RWPE2 (cell line): ENCODE measurements at places on chromosomes 1 and 21.

DNA sequence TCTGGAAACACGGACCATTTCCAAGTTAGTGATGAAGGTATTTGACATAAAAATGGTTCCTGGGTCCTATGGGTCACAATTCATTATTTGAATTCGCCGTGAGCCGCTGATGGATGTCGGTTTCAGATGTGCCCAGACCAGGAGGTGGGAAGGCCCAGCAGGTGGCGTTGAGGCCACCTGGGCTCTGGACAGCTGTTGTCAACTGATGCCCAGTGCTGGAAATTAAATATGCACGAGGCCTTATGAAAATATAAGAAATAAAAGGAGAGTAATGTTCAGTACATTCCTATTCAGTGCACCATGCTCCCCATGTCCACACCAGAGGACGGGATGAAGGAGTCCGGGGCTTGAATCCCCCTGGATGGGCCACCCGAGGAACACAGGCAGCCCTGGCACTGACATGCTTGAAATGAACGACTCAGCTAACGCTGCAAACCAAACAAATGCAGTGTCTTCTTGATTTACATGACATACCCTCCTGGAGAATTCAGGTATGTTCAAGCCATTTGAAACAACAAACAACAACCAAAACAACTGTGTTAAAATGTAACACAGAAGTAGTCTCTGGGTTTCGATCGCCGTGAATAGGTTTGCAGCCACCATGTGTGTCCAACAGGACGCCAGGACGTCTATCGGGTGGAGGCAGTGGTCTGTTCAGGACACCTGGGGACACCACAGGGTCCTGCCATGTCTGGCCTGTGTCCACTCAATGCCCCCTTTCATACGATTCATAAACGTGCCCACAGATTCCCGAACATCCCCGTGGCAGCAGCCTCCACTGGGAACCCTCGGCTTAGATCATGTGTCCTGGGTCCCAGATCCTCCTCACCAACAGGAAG is 6.1 kb downstream of the TFF3 start:
- DNase-seq, result no peak

GRCh38 chr1:17212487-17213121 is 7.7 kb downstream of the PADI1 start:
- DNase-seq, result peak; percentile 84

GRCh38 chr1:156249593-156249992 is 1.7 kb upstream of the PAQR6 start:
- DNase-seq, result no peak

DNA sequence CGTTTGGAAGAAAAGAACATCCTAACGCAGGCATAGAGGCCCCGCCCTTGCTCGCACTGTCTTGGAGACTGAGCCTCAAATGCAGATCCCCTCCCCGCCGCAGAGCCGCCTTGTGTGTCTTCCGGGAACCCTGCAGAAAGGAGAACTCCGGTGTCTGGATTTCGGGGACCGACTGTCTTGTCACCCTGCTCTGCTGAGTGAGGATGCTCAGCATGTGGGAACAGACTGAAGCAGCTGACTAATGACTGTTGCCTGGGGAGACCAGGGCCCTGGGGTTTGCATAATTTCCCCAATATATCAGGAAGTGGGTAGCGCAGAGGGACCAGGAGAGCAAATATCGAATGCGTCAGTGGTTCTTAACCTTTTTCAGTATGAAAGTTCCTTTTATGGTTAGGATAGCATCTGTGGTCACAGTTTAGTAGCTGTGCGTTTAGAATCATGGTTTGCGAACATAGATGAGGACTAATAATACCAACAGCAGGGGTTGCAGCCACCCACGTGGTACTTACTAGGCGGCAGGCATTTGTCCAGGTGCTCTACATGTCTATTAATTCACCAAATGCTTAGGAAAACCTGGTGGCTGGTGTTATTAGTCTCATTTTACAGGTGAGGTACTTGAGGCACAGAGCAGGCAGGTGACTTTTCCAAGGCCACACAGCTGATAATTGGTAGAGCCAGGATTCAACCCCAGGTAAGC is 14.3 kb downstream of the GPR137B start:
- DNase-seq, result no peak

GRCh38 chr1:12434174-12434573 is 183.8 kb downstream of the DHRS3 start:
- no peak for DNase-seq

DNA sequence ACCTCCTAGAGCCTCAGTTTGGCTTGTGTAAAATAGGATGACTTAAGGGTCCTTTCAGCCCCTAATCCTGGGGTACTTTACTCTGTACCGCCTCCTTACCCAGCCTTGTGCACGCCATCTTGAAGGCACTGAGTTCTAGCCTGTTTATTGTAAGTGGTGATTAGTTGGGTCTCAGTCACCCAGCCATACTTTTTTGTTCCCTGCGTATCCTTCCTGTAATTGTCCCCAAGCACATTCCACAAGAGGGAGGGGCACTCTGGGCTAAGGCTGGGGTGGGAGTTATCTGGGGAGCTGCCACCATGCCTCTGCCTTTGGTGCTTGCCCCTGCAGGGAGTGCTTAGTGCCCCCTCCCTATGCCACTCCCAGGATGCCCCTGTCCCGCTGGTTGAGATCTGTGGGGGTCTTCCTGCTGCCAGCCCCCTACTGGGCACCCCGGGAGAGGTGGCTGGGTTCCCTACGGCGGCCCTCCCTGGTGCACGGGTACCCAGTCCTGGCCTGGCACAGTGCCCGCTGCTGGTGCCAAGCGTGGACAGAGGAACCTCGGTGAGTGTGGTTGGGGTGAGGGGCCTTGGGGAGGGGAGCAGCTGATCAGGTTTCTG is 856 bp downstream of the FDPS start:
- DNase-seq, result no peak

GRCh38 chr1:18642278-18643095 is 11.8 kb downstream of the PAX7 start:
- no peak for DNase-seq

GRCh38 chr21:27094184-27094948 is 127.5 kb upstream of the ADAMTS5 start:
- no peak for DNase-seq

DNA sequence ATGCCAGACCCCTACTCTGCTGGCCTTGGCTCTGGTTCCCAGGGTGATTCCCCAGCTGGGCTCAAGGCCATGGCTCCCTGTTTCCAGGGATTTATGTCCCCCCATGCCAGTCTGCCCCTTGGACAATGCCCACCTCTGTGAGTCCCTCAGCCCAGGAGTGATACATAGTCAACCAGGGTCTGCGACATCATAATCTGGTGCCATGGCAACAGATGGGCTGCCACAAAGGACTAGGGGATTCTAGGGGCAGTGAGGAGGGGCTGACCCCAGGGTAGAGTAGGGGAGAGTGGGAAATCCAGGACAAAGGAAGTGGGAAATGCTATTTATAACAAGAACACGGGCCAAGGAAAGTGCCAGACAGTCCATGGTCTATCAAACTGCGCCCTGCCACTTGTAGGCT is 33.8 kb downstream of the LRP8 start:
- DNase-seq, result no peak

- no peak for DNase-seq
Observed at GRCh38 chr1:232226197-232226712, 403.7 kb downstream of the SIPA1L2 start.

- no peak for DNase-seq
Observed at GRCh38 chr1:49104575-49104974, 327.9 kb upstream of the BEND5 start.

DNA sequence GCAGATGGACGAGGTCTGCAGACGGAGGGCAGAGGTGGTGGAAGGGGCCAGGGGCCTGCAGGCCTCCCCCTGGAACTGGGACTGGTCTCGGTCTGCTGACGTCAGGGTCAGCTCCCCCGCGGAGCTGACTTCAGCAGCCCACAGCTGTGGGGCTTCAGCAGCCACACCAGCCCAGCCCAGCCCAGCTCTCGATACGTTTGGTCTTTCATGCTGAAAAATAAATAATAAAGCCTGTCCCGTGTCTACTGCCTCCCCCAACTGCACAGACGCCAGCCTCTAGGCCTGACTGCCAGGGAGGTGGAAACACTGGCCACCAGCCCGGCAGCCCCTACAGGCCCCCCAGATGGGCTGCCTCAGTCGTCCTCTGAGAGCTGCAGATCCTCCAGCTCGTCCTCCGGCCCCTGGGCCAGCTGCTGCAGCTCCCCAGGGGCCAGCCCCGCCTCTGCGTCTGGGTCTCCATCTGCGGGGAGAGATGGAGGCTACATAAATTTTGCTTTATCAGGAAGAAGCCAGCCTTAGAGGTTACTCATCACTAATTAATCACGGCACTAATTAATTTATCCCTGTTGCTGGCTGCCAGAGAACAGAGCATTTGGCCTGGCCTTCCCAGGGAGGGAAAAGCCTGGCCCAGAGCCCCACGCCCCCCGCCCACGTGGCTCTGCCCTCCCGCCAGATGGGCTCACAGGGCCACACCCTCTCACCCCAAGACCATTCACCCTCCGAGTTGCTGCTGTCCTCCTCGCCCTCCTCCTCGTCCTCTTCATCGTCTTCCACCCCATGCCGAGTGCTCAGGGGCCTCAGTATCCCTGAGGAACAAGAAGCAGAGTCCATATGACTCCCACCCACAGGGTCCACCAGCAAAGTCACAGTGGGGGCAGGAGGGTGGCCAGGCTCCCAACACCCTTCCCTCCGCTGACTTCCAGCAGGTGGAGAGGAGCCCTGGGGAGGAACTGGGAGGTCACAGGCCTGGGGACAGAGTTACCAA is 14.4 kb downstream of the NOC2L start:
- no peak for DNase-seq

GRCh38 chr1:197920067-197920396 is 2.9 kb downstream of the LHX9 start:
- DNase-seq, result no peak

- no peak for DNase-seq
Observed at GRCh38 chr1:231170875-231171274, 9.0 kb downstream of the TRIM67 start.

DNA sequence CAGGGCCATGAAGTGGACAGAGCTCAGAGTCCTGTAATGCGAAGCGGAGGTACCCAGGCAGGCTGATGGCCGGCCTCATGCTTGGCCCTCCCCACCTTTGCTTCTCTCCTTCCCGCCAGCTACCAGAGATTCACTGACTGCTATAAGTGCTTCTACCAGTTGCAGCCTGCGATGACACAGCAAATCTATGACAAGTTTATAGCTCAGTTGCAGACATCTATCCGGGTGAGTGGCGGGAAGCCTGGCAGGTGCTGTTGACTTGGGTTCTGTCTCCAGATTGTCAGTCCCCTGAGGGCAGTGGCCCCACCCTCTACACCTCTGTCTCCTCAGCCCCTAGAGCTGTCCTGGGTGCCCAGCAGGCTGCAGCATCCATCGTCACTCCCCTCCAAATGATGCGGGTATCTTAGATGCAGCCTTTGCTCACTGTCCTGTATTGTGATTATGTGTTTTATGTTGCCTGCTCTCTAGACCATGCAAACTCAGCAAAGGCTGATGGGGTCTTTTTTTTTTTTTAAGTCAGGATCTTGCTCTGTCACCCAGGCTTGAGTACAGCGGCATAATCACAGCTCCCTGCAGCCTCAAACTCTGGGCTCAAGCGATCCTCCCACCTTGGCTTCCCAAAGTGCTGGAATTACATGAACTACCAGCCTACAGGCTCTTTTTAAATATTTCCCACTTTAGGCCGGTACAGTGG is 9.6 kb upstream of the BGLAP start:
- no peak for DNase-seq

DNA sequence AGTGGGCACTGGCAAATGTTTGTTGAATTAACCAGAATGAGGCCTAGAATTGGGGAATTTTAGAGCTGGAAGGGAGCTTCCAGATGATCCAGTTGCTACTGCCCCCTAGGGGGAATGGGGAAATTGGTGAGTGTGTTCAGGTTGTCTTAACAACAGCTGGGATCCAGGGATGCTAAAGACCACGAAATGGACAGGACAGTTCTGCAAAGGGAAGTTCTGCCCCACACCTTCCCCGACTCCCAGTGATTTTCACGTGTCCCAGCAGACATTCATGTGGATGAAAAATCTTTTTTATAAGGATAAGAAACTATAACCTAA is 33.9 kb downstream of the TRIM62 start:
- no peak for DNase-seq

GRCh38 chr1:194289569-194290266 is 1103.3 kb upstream of the B3GALT2 start:
- DNase-seq, result no peak

DNA sequence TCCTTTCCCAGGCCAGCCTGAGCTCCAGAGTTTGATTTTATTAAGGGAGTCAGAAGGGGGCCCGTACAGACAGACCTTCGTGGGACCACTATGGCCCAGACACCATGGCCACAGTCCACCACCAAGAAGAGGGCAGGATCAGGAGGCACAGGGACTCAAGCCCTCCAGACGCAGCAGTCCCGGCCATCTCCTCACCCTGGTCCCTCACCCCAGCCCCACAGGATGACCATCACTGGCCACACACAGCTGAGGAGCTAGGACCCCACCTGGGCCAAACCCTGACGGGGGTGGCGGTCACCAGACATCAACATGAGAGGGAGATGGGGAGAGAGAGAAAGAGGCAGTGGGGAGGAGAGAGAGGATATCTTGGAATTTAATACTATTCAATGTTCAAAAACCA is 29.2 kb upstream of the AGPAT3 start:
- no peak for DNase-seq

DNA sequence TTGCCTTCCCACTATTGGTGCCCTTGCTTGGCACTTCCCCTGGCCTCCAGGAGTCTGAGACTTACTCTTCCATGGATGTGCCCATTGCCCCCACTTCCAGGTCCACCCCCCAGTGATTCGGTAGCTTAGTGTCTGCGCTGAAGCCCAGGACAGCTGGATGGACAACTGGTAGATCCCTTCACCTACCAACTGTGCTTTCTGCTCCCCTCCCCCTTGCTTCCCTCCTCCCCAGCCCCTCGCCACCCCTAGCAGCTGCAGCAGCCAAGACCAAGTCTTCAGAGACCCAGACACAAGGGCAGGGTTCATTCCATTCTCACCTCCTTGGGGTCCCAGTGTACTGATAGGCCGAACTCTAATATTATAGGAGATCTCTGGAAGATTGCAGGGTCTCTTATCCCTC is 6.9 kb downstream of the LMNA start:
- DNase-seq, result no peak

GRCh38 chr1:160371756-160372155 is 4.9 kb downstream of the NHLH1 start:
- no peak for DNase-seq

DNA sequence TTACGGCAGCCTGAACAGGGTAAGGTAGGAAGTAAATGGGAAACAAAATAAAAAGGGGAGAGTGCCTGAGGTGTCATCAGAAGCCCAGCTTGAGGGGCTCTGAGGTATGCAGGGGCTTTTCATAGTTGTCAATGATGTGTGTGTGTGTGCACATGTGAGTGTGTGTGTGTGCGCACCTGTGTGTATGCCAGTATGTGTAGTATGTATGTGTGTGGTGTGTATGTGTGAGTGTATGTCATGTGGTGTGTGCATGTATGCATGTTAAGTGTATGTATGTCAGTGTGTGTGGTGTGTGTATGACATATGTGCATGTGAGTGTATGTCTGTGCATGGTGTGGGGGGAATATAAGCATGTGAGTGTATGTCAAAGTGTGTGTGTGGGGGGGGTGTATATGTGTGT is 184.1 kb downstream of the DSCAM start:
- DNase-seq, result no peak

- DNase-seq, result no peak
Observed at GRCh38 chr21:43956670-43957035, 55.5 kb upstream of the TRAPPC10 start.

GRCh38 chr21:32929633-32930038 is 96.1 kb upstream of the OLIG2 start:
- DNase-seq, result no peak
